Caudate nucleus (tissue), 63 donors: ENCODE measurements at places on chromosomes 16 and 17.

GRCh38 chr16:75566758-75567255 is 628 bp downstream of the GABARAPL2 start:
- no peak for DNase-seq

DNA sequence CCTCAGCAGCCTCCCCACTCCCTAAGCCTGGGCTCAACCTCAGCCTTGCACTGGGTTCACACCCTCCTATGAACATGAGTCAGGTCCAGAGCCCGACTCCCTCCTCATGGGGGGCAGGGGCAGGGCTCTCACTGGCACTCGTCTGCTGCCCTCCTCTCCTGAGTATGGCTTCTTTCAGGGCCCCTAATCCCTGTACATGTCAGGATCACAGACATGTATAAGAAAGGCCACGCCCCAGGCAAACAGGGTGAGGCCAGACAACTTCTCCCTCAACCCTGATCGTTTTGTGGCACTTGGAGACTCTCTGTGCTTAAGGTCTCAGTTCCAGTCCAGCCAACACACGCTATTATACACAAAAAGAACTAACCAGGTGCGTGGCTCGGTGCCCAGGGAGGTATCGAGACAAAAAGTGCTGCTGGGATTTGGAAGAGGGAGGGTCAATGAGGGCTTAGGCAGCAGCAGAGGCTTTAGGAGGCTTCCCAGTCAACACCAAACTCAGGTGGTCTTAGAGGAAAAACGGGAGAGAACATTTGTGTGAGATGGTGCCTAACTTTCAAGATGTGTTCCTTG is 45.2 kb downstream of the CMTM3 start:
- no peak for DNase-seq

DNA sequence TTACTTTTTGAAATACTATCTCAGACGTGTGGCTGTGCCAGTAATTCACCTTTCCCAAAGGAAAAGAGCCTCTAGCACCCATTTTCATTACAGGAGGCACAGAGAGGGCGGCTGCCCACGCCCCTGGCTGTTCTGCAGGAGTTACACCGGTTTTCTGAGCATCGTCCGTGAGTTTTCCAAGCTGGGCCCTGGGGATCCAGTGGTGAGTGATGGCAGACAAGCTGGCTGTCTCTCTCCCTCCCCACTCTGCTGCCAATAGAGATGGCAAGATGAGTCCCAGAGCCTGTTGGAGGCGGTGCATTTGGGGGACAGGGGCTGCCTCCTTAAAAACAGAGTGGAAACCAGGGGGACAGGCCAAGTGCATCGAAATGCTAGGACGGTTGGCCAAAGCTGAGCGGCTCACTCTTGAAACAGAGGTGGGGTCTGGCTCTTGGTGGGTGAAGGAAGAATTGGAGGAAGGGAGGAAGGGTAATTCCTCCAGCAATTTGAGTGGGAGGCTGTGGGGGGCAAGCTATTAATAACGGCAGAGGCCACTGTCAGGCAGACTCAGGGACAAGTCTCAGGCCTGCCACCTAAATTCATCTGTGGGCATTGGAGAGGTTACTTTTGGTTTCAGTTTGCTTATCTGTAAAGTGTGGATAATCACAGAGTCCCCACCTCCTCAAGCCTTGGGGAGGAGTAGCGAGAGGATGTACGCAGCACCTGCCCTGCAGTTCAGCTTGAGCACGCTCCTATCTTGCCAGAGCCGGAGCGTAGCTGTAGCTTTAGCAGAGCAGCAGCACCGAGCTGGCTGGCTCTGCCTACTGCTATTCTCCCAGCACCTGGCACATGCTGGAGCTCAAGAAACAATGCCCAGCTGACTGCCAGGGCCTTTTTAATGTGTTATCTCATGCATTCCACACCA is 7.5 kb upstream of the NOS2 start:
- DNase-seq = no peak

DNA sequence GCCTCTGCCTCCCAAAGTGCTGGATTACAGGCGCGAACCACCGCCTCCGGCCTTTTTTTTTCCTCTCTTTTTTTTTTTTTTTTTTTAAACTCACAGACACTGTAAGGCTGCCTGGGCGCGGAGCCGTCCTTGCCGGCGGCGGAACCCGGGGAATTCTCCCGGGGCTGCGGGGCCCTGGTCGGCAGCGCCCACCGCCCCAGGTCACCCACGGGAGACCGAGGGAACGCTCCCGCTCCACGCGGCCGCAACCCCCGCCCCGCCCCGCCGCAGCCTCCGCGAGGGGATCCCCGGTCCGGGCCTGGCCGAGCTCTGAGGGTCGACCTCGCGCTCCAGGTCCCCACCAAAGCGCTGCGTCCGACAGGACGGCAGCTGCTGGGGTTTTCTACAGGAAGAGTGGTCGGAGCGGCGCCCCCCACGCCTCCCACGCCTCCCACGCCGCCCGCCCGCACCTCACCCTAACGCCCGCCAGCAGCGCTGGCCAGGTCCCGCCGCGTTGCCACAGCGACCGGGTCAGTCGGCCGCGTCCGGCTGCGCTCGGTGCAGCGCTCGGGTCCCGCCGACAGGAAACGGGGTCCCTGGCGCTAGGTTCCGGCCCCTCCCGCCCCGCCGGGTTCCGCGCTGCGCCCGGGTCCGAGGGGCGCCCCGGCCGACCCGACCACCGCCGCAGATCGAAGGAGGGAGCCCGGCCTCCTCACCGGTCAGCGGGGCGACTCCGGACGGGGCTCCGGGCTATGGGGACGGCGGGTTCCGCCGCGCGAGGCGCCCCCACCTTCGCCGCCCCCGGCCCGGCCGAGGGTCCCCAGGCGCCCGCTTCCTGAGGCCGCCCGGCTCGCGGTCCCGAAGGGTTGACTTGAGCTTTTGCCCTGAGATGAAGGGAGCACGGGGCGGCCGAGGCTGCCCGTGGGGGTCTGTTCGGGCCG is at the start of gene CCDC57:
TSS of gene CCDC57 (minus strand) at position 512 of the 920 bp plus-strand sequence. CDS start 10,898 bp downstream, outside the sequence.
- DNase-seq = peak; percentile 53

GRCh38 chr17:5707482-5707881 is 123.2 kb upstream of the NLRP1 start:
- no peak for DNase-seq

DNA sequence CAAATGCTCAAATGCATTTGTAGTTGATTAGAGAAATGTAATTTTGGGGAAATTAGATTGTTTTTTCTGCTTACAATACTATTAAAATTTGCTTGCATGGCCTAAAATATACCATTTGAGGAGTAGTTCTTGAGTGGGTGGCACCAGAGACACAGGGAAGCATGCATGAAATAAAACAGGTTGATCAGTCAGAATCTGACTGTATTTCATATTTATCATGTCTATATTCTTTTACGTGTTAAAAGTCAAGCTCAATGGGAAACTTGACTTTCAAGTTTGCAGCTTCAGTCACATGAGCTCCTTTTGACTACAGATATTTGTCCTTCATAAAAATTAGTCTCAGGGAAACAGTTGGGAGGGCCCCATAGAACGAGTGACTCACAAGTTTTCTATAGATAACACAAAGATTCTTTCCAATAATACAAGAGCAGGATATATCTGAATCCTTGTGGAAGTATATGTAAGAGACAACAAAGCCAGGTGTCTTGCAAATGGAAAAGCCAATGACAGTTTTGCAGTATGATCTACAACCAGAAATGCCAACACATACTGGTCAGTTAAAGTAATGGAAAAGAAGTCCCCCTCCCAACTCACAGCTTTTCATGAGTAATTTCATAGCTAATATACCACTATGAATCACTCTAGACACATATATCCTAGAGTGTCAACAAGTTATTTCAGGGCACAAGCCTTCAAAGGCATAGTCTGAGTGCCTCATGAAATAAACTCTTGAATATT is 42.2 kb upstream of the CORO6 start:
- DNase-seq = no peak

DNA sequence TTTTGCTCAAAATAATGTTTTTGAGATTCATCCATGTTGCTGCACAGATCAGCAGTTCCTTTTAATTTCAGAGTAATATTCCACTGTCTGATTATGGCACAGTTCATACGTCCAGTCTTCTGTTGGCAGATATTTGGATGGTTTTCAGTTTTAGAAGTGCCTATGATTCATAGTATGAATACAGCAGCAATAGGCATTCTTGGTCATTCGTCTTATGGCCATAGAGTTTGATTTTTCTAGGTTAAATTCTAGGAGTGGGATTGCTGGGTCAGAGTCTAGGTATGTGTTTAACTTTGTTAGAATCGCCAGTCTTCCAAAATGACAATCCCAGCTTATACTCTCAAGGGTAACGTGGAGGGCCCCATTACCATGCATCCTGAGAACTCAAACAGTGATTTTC is 11.5 kb upstream of the IL34 start:
- no peak for DNase-seq

- DNase-seq = no peak
These were observed 92.5 kb downstream of the SSH2 start for GRCh38 chr17:29837531-29837930.

GRCh38 chr17:48406936-48407567 is 23.0 kb downstream of the SKAP1 start:
- no peak for DNase-seq
